ENCODE measurements at places on chromosomes 12 and 14. TPM values are rescaled to one million over a fixed set of nuclear protein-coding genes. Genes with fewer than 3 reads are reported as not detected.

KRT75 gene
- total RNA-seq: 0.29 TPM

SLC11A2 gene
- 26.2 TPM for total RNA-seq

DTX1 gene
- 0.32 TPM for total RNA-seq

RASAL1 gene
- 0.28 TPM for total RNA-seq

SSPN gene
- total RNA-seq: 0.38 TPM

VWF gene
- 0.34 TPM for total RNA-seq

KRAS gene
- 13.6 TPM for total RNA-seq

TAS2R10 gene
- total RNA-seq: not detected

RHOJ gene
- total RNA-seq: not detected

SYNDIG1L gene
- not detected for total RNA-seq

LAG3 gene
- 0.88 TPM for total RNA-seq

DCN gene
- total RNA-seq: not detected

KRT79 gene
- total RNA-seq: not detected

USP44 gene
- 0.23 TPM for total RNA-seq
